Cortex of kidney (tissue), 1 donor: ENCODE measurements at places on chromosomes 7 and 10.

DNA sequence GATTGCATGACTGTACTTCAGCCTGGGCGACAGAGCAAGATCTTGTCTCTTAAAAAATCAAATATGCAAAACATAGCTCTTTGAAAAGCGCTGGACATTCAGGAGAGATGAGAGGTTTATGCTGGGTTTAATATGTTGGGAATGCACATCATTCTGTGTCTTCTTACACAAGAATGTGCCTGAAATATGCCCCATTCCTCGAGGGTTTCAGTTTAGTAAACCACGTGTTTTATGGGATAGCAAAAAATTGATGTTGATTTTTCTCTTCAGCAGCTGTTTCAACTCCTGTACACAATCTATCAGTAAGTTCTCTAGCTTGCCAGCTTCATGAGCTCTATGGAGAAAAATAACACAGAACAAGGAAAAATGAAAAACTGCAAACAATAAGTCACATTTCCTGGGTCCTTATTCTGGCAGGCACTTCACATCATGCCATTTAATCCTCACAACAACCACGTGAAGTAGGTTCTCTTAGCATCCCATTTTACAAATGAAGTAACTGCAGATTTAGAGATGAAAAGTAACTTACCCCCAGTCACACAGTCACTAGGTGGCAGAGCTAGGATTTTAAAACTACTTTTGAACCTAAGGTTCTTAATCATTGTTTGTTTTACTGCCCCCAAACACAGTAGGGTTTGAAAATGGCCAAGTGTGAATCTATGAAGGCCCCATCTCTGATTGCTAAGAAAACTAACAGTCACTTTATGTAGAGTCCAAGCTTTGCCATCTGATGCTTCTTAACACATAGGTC lies 423.6 kb downstream of the PHTF2 start:
- no peak for DNase-seq

GRCh38 chr10:49359349-49360270 lies 36.3 kb downstream of the DRGX start:
- DNase-seq = no peak

- DNase-seq = no peak
Measured at GRCh38 chr7:23864973-23865372, 155.0 kb downstream of the STK31 start.

- DNase-seq = no peak
Measured at GRCh38 chr7:4209126-4209525, 473.0 kb upstream of the FOXK1 start.

DNA sequence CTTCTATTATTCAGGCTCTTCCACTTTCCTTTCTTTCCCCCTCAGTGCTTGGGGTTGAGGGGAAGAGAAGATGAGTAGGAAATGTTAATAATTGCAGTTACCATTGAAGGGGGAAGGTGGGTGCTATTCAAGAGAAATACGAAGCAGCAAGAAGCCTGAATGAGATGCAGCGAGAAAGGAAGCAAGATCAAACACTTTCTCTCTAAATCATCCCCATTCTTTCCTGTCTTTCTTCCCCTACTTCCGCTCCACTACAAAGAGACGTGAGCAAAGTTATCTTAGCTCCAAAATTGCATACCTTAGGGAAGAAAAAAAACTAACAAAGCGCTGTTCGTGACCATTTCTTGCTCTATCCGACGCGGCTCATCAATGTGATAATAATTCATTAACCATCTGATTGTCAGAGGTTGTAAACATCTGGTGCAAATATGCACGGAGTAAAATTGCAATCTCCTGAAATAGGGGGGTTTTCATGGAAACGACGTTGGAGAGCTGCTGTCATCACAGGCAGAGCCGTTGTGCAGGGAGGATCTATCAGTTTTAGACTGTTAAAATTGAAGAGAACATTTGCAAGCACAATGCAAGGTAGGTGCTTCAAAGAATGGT lies 15.2 kb upstream of the PARD3 start:
- no peak for DNase-seq

DNA sequence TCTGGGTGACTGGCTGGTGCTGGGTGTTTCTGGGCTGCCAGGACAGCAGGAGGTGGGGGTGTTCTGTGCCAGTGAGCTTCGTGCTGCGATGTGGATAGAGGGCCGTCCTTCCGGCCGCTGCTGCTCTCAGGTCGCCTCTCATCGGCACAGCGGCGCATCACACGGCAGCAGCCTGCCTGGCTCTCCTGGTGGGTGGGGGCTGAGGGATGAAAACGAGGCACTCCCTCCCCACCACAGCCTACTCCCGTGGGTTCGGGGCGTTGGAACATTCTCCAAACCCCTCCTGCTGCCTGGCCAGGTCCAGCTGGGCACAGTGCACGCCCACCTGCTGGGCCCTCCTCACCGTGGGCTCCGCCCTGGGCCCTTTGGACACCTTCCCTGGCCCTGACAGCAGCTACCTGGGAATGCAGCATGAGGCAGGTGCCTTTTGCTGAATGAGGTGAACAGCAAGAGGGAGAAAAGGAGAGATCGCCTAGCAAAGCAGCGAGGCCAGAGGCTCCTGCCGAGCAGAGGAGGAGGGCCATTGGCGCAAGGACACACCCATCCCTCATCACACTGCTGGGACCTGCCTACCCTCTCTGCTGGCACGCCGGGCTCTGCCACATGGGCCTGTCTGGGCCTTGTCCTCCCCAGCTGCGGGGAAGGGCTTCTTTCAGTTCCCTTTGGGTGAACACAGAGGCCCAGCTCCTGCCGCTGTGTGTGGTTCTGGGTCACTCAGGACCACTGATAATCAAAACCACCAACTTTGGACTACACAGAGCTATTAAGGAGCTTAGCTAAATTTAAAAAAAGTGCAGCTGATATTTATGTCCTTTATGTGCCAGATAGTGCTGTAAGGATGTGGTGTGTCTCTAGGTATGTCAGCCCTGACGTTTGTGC lies 33.4 kb downstream of the INPP5A start:
- no peak for DNase-seq

DNA sequence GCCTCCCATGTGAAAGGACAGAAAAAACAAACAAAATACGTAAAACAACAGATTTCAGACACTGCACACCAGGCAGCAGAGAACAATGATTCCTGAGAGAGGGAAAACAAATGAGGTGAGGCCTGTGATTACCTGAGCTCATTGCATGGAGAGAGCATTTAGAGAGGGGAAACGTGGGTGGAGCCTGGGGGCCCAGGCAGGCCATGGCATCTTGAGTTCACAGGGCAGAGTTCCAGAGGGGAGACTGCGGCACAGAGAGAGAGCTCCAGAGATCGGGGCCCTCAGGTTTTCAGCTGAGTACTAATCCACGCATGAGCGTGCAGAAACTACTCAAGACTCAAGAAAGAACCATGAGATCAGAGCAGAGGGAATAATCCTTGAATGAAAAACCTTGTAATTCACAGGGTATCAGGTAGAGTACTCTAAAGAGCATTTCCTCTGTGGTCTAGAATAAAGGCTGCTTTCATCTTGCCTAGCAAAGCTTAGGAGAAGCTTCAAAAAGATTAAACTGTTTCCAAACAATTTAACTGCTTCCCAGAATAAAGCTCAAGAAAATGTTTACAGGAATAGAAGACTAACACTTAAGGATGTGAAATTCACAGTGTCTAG lies 46.6 kb upstream of the ARHGAP12 start:
- DNase-seq = no peak

GRCh38 chr10:126090911-126091728 lies 194.8 kb downstream of the FANK1 start:
- DNase-seq = no peak

DNA sequence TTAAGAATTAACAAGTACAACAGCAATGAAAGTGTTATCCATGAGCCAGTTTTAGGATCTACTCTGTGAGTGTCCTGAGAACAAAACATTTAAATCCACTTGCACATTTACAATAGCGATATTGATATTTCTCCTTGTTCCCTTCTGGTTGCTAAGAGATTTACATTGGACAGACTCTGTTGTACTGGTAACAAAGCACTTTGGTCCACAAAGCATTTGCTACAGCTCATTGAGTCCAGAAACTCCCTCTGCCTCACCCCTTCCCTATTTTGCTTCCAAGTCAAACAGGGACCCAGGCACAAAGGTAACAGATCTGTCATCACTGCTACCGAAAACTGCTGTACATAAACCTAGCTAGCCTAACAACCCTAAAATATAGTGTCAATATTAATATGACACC lies 2.1 kb downstream of the ANK3 start:
- DNase-seq = no peak

GRCh38 chr10:116960066-116960776 lies 44.8 kb downstream of the SHTN1 start:
- DNase-seq = no peak

DNA sequence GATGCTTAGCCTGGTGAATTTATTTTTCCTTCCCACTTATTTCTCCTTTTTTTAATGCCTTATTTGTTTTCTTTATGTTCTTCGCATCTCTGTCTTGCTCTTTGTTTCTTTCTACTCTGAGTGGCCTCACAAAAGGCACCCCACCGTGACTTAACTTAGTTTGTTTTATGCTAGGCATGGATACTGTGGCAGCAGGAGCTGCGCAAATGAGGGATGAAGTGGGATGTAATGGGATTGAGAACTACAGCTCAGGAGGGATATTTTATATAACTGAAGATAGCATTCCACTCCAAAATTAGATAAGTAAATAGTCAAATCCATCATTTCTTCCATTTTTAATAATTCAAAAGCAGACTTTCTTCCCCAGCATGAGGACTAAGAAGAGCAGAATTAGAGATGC lies 1.7 kb upstream of the CACNA2D1 start:
- no peak for DNase-seq

DNA sequence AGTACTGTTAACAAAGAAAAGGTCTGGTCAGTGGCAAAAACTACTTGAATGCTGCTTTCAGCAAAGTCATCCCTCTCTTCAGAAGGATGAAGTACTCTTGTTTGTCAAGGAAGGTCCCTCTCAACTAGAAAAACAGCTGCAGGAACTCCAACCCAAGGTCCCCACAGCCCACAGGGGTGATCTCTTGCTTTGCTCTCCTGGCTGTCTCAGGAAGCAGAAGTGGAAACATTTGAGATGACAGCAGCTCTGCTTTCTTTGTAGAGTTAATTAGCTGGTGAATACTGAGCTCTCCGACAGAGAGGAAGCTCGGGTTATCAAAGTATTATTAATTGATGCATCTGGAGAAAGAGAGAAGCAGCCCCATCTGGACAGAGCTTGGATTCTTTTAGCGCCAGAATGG lies 25.4 kb upstream of the LRGUK start:
- DNase-seq = no peak

GRCh38 chr7:117375380-117375779 lies 51.9 kb downstream of the ASZ1 start:
- DNase-seq = no peak

- no peak for DNase-seq
Measured at GRCh38 chr10:34374356-34375045, 440.6 kb downstream of the PARD3 start.

DNA sequence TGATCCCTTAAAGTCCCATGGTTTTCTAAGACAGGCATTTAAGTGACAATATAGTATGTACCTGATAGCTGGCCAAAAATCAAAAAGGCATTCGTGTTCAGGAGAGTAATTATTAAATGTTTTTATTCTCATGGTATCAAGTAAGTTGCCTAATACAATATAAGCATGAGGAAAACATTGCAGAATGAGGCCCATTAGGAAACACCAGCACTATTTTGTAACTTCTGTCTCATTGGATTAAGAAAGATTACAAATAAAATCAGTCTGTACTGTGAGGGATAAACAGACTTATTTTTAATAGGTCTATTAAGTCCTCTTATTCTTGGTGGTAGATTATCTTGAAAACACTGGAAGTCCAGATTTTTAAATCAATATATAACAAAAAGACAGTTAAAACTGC lies 110.1 kb downstream of the SNX13 start:
- DNase-seq = no peak

GRCh38 chr7:76291351-76292212 lies 10.9 kb upstream of the HSPB1 start:
- peak; percentile 39 for DNase-seq

DNA sequence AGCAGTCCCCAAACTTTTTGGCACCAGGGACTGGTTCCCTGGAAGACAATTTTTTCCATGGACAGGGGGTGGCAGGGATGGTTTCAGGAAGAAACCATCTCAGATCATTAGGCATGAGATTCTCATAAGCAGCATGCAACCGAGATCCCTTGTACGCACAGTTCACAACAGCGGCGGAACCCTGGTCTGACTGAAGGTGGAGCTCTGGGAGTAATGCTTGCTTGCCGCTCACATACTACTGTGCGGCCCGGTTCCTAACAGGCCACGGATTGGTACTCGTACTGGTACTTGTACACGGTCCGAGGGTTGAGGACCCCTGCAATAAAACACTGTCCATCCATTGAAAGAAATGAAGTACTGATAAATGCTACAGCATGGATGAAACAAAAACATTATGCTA lies 32.8 kb downstream of the MKRN1 start:
- no peak for DNase-seq

DNA sequence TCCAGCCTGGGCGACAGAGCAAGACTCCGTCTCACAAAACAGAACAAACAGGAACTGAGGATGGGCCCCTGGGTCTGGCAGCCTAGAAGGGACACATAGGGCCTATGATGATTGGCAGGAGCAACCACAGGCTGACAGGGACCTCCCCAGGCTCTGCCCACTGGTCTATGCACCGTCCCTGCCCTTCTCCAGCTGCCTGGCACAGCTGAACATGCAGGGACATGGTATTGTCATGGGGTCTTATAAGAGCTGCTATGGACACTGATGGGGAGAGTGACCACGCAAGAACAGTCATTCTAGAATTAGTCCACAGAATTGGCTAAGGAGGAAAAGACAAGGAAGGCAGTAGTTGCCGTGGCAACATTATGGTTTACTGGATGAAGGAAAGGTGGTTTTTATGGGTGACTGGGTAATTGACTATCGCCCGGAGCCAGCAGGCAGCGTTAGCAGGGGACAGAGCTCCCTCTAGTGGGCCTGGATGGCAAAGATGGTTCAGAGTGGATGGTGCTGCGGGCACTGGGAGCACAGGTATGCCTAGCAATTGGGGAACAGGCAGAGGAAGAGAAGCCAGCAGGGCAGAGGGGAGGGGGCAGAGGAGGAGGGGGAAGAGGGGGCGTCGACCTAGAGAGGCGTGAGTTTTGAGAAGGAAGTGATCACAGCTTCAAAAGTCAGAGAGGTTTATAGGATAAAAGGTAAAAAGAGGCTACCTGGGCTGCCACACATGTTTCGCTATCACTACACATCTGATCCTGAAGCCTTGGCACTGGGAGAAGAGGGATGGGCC lies 7.8 kb upstream of the TRIM56 start:
- DNase-seq = no peak

DNA sequence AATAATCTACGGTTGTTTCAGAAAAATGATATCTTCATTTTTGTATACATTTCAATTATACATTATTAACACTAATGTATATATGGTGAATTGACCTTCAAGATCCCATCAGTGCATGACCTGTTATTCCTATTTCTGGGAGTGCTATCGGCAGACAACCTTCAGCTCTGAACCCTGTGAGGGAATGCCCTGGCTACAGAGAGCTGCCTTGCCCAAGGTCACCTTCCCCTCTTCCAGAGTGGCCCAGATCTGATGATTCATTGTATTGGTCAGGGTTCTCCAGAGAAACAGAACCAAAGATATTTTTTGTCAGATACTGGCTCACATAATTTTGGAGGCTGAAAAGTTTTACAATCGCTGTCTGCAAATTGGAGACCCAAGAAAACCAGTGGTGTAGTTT lies 235.5 kb downstream of the ZNF92 start:
- DNase-seq = no peak
